ENCODE measurements at places on chromosomes 11 and 22.
A peak's percentile ranks its signal among the peaks of the same experiment; 100 is the strongest.

- no peak for DNase-seq
Measured at GRCh38 chr11:2510626-2511402, 66.0 kb downstream of the KCNQ1 start.

DNA sequence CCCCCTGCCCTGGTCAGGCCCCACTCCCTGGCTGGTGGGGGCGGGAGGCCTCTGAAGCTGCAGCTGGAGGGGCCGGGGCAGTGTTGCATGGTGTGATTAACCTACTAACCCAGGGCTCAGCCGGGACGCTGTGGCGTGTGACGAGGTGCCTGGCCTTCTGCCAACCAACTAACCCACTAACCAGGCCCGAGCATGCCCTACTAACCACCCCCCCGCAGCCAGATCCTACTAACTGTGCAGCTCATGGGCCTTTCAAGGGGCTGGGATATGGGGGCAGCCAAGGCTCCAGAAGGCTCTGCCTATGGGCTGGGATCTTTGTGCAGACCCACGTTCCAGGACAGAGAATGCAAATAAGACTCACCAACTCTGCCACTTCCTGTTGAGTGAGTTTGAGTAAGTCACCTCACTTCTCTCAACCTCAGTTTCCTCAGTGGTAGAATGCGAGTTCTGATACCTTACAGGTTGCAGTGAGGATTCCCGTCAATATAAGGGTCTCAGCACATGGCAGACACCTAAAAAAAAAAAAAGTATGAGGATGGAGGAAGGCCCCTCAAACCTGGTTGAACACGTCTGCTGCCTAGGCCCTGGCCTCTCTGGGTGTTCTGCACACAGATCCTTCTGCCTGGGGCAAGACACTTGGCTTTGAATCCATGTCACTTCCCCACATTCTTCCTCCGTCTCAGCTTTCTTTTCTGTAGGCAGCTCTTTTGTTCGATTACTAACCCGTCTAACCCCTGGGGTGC, 14.1 kb downstream of the MIAT start:
- DNase-seq: peak; percentile 76

GRCh38 chr11:114315749-114316368, 19.7 kb downstream of the NNMT start:
- no peak for DNase-seq

DNA sequence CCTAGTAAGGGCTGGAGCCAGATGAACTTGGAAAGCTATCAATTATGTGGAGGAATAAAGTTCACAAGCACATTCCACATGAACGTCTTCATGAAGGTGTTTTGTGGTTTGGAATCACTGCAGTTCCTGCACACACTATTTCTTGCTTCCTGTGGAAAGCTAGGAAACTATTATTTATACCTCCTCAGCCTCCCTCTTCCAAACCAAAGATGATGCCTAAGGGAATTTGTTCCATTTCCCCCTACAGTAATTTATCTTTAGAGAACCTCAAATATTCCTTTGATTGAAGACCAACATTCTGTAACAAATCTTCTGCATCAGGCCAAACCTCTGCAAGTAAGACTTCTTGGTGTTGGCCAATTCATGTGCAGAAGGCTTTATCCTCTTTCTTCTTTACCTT, 115.8 kb upstream of the ARHGAP20 start:
- no peak for DNase-seq

GRCh38 chr11:64859542-64860414, 15.3 kb upstream of the CDC42BPG start:
- DNase-seq: no peak

- no peak for DNase-seq
Measured at GRCh38 chr11:104090767-104091166, 54.3 kb downstream of the DDI1 start.

- no peak for DNase-seq
Measured at GRCh38 chr11:92653454-92653853, 316.0 kb upstream of the MTNR1B start.

DNA sequence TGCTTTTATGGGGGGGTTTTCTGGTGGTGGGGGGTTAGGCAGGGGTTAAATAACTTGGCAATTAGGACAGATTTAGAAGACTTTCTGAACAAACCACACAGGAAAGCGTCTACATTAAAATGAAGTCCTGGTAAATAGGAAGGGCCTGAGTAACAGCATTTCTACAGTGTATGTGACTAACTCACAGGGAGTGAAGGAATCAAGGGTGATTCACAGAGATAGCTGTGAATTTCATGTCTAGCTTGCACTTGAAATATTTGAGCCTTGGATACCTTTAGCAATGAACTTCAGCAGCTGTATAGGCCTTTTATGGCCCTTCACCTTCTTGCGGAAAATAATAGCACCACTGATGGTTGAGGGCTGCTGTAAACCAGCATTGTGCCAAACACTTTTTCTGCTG, 26.1 kb upstream of the LDHA start:
- no peak for DNase-seq

- peak; percentile 43 for DNase-seq
Measured at GRCh38 chr22:49522582-49523373, 304.9 kb downstream of the BRD1 start.

- DNase-seq: peak; percentile 50
Measured at GRCh38 chr11:74010306-74011300, 1.7 kb upstream of the UCP3 start.
